ENCODE measurements at places on chromosomes 2 and 18.
A peak's percentile ranks its signal among the peaks of the same experiment; 100 is the strongest.

DNA sequence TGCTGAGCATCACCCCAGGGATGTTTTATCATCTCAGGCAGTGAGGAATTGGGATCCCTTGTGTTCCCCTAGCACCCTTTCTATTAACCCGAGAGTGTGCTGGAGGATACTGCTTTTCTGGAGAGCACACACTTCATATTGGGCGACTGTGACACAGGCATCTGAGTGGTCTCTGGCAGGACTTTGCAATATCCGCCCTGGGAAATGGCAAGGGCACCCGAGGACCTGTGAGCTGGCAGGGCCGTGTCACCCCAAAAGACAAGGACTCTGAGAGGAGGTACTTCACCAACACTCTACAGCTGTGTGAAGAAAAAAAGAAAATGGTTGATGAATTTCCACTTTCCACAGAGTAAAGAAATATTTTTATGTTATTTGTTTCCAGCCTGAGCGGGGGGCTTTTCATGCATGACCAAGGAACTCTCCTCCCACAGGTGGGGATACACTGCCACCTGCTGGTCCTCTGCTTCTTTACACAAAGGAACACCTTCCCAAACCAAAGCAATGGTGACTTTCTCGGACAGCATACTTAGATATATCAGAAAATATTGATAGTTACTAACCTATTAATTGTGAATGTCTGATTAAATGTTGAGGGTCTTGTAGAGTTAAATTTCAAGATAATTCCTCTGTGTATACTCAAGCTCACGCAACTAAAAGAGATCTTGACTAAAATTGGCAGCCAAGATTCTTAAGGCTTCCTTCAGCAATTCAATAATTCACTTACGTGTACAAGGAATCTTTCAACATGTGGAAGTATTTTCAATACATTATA lies 45.9 kb upstream of the REG3G start:
- DNase-seq: peak; percentile 50

DNA sequence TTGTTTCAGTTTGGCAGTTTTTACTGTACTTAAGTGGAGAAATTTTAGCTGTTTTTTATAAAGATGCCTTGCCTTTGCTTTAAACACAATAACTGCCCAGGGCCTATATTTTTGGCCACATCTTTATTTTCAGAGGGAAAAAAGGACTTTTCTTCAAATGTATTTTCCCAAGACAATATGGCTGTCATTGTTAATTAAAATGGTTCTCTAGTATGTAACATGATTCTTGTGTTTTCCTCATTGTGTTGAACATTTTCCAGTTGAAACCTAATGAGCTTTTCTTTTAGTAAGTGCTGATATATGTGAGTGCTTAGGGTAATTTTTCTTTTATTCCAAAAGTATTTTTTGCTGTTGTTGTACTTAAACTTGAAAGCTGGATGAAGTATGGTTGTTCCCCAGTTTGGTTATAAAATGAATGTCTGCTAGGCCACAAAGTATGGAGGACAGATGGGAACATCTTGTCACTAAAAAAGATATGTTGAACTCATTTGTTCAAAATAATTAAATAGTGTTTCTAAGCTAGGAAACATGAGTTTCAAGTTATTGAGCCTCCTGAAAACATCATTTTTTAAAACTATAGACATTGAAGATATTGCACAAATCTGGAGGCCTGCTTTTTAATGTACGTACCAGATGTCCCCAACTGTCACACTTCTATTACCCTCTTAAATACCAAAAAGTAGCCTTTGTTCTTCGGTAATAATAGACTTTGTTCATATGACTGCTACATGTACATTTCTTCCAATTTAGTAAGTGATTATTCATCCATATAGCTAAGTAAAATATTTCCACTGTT lies 147.5 kb upstream of the DAPL1 start:
- DNase-seq: no peak

GRCh38 chr2:3146772-3147650 lies 230.6 kb downstream of the EIPR1 start:
- DNase-seq: no peak

DNA sequence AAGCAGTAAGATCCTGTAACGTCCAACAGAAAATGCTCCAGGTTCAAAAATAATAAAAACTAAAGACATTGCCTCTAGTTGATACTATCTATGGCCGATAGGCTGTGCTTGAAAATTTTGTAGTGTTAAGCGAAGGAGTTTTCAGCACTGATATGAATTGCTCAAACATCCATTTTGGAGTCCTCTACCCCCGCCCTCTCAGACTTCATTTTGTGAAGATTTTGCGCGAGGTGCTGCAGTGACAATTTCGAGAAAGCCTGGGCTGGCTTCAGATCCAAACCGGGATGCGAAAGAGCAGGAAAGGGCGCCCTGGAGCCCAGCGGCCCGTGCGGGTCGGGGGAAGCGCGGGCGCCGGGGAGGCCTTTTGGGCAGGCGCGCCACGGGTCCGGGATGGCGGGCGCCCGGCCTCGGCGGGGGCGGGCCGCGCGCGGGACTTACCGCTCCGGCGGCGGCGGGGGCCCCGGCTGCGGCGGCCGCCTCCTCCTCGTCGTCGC lies 1.8 kb downstream of the SP3 start:
- peak; percentile 58 for DNase-seq

DNA sequence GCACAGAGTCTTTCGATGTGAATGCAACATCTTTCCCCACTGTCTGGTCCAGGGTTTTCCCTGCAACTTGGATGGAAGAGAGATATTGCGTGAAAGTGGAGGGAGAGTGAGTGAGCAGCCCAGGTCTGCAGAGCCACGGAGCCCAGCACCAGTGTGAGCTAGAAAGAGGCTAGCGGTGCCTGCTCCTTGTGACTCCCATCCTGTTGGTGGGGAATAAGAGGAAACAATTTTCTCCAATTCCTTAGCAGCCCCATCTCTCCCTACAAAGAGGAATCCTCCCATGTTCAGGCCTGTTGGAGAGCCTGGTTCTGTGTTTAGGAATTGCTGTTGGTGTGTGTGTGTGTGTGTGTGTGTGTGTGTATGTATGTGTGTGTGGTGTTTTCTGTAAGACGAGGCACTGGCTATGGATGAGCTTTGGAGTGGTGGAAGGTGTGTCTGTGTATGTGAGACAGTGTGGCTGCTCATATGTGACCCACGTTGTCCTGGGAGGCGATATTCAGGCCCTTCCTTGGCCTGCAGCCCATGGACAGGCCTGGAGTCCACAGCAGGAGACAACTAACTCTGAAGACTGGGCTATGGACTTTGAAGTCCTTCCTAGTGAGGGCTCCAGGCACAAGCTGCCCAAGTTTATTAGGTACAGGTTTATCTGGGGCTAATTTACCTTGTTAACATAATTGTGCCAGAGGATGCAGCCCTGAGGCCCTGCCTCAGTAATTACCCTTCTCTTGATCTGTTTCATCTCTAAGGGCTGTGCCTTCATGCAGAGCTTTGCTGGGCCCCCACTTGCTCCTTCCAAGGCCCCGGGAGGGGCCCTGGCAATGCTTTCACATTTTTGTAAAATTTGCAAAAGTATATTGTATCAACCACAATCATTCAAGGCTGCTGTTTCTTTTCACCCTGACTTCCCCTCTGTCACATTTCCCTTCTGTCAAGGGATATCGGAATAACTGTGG lies 88.6 kb upstream of the HAAO start:
- no peak for DNase-seq

- no peak for DNase-seq
Measured at GRCh38 chr2:107530046-107530445, 296.6 kb upstream of the RGPD4 start.

All from GM20000 (cell line).